Stomach (tissue), 19 donors: ENCODE measurements at places on chromosomes 7 and 10.

DNA sequence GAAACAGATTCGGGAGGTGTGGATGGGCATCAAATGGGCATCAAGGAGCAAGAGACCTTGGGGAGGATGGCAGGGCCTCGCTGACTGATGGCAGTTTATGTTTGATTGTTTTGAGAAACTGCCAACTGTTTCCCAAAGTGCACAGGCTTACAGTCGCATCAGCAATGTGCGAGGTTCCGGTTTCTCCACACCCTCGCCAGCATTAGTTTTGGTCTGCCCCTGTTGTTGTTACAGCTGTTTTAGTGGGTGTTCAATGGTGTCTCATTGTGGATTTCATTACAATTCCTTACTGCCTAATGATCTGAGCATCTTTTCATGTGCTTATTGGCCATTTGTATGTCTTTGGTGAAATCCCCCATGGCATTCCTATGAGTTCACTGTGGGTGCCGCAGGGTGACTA lies 24.4 kb downstream of the AKR1E2 start:
- DNase-seq: no peak

- DNase-seq: no peak
Measured at GRCh38 chr10:29248158-29248557, 40.7 kb upstream of the LYZL1 start.

- DNase-seq: no peak
Measured at GRCh38 chr10:126294451-126294850, 93.8 kb downstream of the ADAM12 start.

DNA sequence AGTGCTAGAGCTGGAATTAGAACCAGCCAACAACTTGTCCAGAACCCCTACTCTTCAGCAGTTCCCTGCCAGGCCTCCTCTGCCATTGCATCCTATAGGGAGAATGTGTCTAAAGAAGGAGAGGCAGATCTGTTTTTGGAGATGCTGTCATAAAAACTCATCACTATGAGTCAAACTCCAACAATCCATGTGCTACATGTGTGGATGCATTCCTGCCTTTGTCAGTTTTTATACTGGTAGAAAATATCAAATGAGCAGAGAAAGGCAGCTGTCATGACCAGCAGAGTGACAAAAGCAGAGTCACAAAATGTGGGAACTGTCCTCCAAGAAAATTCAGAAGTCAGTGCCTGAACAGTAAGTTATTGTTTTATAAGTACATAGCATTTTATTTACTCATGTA lies 93.0 kb downstream of the ABLIM1 start:
- no peak for DNase-seq

- DNase-seq: no peak
Measured at GRCh38 chr7:71266912-71267311, 135.0 kb downstream of the GALNT17 start.

DNA sequence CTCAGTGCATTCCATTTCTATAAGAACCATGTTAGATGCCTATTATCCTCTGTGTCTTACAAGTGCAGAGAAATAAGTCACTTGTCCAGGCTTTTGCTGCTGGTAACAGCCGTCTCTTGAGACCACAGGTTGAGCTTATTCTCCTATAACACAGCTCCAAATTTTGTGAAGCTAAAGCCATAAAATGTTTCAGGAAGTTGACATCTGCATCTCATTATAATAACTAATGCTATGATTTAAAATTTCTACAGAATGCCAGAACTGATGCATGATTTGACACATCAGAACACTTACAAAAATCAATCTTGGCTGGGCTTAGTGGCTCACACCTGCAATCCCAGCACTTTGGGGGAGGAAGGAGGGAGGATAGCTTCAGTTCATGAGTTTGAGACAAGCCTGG lies 986.9 kb downstream of the TYW1 start:
- DNase-seq: no peak

GRCh38 chr10:124436191-124436638 lies 13.6 kb downstream of the NKX1-2 start:
- no peak for DNase-seq
